ENCODE measurements at places on chromosomes 2 and 18.
A peak's percentile ranks its signal among the peaks of the same experiment; 100 is the strongest.

- no peak for DNase-seq
These were observed 44.7 kb downstream of the PID1 start for GRCh38 chr2:229226382-229226781.

GRCh38 chr2:78120275-78120674, 598.1 kb upstream of the LRRTM4 start:
- no peak for DNase-seq

GRCh38 chr18:67508146-67508545, 8.4 kb downstream of the DSEL start:
- no peak for DNase-seq

- no peak for DNase-seq
These were observed 282.6 kb downstream of the CPS1 start for GRCh38 chr2:210839034-210839433.

DNA sequence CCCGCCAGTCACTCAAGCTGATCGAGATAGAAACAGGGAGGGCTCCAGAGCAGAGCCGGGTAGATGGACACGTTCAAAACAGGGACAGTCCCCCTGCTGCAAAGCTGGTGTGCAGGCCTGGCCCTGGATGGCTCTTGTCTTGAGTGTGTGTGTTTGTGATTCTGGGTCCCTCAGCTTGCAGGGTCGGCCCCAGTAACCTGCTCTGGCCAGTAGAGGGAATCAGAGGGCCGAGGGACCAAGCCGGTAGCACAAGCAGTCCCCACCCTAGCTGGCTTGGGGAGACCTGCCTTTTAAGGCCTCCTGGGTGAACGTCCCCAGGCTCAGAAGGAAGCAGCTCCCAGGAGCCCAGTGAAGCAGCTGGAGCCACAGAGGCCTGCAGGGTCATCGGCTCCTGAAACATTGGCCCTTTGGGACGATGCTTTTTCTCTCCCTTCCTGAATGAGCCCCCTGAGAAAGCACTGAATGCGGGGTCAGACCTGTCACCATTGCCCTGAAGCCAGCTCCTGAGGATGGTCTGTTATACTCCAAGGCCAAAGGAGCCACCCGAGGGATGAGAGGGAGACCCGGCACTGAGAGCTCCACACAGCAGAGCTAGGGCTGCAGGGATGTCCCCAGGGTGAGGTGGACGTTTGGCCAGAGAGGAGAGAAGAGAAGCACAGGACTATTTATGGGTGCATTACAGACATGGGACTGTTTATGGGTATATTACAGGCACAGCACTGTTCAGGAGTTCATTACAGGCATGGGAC, 15.4 kb upstream of the MLPH start:
- peak; percentile 38 for DNase-seq
